ENCODE measurements at places on chromosomes 7 and 10. TPM values are rescaled to one million over a fixed set of nuclear protein-coding genes. Genes with fewer than 3 reads are reported as not detected.

The DENND2A gene
- 41.5 TPM for polyA plus RNA-seq

GRCh38 chr10:118395947-118396346 is 53.8 kb upstream of the FAM204A start:
- no peak for DNase-seq

The CH25H gene
- polyA plus RNA-seq: 0.21 TPM

DNA sequence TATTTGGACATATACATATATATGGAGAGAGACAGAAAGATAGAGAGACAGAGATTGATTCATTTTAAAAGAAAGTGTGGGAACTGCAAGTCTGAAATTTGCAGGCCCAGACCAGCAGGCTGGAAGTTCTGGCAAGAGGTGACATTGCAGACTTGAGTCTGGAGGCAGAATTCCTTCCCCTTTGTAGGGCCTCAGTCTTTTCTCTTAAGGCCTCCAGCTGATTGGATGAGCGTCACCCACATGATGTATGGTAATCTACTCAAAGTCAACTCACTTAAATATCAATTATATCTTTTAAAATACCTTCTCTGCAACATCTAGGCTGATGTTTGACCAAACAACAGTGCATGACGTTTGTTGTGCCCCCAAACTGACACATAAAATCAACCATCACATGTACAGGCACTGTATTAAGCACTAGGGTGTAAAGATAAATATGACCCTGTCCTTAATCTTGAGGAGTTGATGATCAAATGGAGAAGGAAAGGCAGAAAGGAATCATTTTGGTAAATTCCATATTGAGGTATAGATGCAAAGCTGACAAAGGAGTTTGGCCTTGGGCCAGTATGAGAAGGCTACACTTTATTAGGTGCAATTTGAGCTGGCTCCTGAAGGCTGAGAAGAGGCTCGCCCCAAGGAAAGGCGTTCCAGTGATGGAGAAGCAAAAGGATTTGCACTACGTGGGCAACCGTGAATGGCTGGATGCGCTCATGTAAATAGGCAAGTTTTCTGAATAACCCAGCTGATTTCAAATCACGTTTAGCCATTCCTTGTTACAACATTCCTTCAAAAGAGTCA is 52.6 kb downstream of the BPGM start:
- no peak for DNase-seq

DNA sequence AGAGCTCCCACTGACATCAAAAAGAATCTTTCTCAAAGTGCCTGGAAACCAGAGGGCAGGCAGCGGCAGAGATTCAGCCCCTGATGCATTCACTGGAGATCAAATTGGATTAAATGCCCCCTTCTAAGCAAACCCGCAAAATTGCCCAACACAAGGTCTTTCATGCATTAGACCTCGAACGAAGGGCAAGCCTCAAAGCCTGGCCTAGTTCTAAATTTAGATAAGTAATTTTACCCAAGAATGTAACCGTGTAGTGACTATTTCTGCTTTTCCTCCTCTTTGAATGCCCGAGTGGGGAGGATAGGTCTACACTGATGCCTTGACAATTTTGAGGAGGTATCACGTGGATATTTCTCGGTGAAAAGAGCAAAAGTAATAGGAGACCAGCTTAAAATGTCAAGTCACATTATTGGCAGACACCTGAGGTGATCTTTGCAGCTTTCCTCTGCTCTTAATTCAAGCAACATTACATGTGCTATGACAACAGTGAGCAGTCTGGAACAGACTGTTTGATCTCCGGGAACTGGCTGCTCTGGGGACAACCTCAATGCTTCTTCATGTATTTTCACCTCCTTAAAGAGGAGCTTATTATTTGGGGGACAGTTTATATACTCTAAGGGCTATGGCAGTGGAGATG is 1263.5 kb upstream of the AUTS2 start:
- DNase-seq: no peak

The TMEM213 gene
- 43.2 TPM for polyA plus RNA-seq

The FIGNL1 gene
- polyA plus RNA-seq: 26.4 TPM

- no peak for DNase-seq
Measured at GRCh38 chr7:7883394-7883793, 85.2 kb upstream of the GLCCI1 start.

The ELMO1 gene
- polyA plus RNA-seq: 12.2 TPM

DNA sequence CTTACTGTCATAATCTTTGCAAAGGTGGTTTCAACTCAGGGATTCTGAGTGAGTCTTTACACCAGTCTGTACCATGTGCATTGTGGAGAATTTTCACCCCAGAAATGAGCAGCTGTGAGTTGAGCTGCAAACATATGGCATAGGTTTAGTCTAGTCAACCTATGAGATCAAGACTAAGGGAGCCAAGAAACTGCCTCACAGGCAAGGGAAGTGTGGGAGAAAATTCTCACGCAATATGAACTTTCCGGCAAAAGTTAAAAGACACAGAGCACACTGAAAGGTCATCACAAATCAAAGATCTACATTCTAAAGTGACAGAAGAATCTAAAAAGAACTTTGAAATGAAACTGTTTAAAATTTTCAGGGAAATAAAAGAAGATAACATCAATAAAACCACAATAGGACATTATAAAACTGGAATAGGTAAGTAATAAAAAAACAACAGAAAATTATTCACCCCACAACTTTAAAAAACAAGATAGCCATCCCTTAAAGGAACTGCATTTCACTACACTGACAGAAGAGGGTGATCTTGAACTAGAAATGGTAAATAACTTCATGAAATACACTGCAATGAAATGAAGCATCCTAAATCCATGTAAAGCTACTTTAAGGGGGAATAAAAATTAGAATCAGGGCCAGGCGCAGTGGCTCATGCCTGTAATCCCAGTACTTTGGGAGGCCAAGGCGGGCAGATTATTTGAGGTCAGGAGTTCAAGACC is 63.5 kb downstream of the LGI1 start:
- DNase-seq: no peak

DNA sequence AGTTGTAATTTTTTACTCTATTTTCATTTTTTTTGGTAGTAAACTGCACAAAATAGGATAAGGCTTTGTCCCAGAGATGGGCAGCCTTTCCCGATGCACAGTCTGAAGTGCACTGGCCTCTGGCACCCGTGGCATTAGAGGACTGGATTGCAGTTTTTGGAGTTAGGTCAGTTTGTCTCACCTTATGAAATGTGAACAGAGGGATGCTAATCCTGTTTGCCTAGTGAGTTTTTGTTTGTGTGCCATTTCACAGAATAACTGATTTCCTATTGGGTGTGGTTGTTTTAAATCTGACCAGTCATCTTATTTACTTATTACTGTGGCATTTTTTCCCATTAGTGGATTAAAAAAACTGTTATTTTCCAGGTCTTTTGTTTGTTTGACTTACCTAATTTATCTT is 109.5 kb upstream of the GATA3 start:
- no peak for DNase-seq

All from left renal cortex interstitium (tissue), 4 donors.